ENCODE measurements at places on chromosomes 6 and 20.
A peak's percentile ranks its signal among the peaks of the same experiment; 100 is the strongest.

DNA sequence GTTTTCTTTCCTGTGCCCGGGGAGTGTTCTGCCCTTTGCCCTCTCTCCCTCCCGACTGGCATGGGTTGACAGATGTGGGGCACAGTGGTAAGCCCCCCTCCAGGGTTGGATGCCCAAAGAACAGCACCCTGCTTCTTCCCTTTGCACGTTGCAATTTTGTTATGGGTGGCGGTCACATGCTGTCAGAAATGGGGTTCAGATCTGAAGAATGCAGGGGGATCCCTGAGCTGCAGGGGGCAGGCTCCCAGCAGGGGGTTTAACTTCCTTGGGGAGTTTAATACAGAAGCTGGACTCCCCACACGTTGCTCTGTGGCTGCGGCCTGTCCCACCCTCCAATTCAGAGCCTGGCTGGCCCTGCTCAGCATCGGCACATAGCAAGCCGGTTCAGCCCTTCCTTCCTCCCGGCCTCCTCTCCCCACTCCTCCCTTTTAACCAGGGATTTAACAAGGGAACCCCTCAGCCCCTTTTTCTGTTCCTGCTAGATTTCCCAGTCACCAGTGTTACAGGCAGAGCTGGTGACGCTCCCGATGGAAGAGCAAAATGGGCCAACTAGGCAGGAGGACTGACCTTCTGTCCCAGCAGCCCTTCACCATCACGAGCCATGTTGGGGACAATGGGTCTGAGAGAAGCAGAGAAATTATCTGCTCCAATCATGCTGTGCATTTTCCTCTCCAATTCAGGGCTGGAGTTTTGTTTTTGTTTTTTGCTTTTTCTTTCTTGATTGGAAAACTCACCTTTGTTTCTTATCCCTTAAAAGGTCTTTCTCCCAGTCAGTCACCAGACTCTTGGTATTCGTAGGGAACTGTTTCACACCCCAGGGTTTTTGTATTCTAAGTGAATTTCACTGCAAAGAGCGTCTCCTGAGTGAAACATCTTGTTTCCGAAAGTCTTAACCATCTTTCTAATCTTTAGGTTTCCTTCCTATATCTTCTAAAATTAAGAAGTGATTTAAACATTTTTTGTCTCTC lies 6.8 kb downstream of the FOXF2 start:
- no peak for DNase-seq

- DNase-seq, result no peak
These were observed 133.7 kb upstream of the GMDS start for GRCh38 chr6:2378891-2379652.

DNA sequence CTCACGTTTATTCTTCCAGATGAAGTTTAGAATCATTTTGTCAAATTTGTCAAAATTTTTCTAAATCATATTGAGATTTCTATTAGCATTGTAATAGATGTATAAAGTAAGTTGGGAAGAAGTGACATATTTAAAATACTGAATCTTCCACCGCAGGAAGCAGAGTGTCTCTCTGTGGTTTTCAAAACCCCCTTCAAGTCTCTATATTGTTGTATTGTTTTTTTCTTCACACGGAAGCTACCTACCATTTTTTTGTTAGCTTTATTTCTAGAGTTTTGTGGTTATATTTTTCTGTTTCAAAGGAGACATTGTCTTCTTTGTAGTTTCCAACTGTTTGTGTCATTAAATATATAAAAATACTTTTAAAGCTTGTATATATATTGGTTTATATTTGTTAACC lies 188.6 kb downstream of the ZDHHC14 start:
- DNase-seq, result no peak

GRCh38 chr6:63278916-63279315 lies 40.9 kb downstream of the LGSN start:
- DNase-seq, result no peak

GRCh38 chr6:126086560-126086959 lies 100.2 kb downstream of the TRMT11 start:
- no peak for DNase-seq

GRCh38 chr20:64130271-64130670 lies 22.9 kb upstream of the NPBWR2 start:
- DNase-seq, result no peak

DNA sequence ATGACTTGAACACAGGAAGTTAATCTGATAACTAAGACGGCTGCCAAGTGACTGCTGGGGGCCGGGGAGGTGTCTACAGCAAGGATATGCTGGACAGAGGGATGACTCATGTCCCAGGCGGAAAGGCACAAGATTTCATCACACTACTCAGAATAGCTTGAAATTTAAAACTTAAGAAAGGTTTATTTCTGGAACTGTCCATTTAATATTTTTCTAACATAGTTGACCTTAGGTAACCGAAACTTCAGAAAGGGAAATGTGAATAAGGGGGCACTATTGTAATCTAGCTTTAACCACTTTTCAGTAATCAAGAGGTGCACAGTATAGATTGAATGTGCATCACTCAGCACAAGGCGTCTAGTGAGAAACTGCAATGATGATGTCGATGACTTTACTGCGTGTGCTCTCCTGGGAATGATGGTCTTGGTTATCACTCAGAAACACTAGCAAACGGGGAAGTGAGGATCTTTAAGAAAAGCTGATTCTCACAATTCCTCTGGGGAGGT lies 171.5 kb downstream of the QKI start:
- DNase-seq, result peak; percentile 46

- DNase-seq, result no peak
These were observed 10.6 kb downstream of the PYGB start for GRCh38 chr20:25258476-25258805.

DNA sequence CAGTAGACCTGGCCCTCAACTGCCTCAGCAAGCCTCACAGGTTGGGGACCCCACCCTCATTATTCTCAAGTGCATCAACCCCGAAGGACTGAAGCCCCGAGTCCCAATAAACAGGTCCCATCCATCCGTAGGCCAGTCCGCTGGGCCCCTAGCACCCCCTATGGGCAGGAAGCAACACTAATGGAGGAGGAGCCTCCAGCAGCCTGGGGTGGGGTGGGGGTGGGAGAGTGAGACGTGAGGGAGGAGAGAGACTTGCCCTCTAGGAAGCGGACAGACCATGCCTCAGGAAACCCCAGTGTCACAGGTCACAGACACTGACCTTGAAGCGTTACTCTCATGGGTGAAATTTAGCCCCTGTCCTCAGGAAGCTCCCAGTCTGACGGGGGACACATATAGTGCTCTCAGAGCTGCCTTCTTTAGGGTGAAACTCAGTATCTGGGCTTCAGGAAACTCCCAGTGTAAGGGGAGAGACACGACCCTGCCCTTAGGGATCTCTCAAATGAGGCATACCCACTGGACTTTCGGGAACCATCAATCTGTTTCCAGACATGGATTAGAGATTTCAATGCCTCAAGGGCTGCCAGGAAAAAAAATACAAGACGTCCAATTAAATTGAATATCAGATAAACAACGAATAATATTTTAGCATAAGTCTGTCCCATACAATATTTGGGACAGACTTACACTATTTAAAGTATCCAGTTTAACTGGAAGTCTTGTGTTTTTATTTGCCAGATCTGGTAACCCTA lies 125.8 kb downstream of the MRPL14 start:
- DNase-seq, result no peak

DNA sequence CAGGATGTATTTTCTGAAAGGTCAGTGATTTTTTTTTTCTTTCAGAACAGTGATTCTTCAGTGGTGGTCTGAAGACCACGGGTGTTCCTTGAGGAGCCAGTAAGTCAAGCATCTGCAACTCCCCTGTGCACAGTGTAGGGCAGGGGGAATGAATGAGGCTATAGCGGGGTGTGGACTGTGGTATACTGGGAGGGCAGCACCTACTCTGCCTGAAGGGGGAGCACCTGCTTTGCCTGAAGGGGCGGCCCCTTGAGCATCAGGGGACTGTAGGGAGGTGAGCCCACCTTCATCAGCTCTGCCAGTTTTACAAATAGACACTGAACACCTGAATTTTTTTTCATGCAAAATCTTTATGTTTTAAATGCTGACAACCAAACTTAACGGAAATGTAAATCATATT lies 77.5 kb upstream of the RIPOR2 start:
- no peak for DNase-seq

DNA sequence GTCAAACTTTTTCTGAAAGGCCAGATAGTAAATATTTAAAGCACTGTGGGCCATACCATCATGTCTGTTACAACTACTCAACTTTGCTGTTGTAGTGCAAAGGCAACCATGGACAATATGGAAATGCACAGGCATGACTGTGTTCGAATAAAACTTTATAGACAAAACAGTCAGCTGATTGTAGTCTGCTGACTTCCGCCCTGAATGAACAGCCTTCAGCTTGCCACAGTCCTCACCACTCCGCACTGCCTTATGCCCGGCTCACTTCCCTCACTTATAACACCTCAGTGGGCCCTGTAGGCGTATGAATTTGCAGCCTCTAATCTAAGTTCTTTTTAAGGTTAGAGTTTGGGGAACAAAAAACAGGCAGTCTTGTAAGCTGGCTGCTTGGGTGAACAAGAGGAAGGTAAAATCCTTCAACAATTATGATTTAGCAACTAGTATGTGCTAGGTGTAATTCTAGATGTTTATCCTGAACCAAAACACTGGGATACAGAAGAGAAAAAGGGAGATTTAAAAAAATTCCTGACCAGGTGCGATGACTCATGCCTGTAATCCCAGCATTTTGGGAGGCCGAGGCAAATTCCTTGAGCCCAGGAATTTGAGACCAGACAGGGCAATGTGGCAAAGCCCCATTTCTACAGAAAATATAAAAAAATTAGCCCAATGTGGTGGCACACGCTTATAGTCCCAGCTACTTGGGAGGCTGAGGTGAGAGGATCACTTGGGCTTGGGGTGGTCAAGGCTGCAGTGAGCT lies 6.8 kb upstream of the SLC2A10 start:
- DNase-seq, result no peak

DNA sequence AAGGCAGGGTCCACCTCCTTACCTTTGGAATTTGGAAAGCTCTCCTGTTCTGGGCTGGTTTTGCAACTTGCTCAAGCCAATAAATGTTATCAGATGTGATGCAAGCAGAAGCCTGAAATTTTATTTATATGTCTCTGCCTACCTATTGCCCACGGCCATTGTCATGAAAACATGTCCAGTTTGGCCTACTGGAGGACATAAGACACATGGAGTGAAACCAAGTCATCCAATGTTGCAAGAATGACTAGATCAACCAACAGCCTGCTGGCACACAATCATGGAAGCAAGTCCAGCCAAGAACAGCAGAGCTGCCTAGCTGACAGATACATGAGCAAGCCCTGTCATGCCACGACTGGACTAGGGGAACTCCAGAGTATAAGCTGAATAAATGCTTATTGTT lies 56.7 kb upstream of the IRAK1BP1 start:
- DNase-seq, result no peak

GRCh38 chr20:62220666-62221568 lies 839 bp upstream of the HRH3 start:
- DNase-seq, result no peak

GRCh38 chr6:45610374-45610773 lies 232.6 kb upstream of the SUPT3H start:
- DNase-seq, result no peak

- no peak for DNase-seq
These were observed 103.6 kb upstream of the KCNK16 start for GRCh38 chr6:39426073-39426456.

- DNase-seq, result peak; percentile 42
These were observed 62.3 kb upstream of the SNX9 start for GRCh38 chr6:157760589-157761330.

DNA sequence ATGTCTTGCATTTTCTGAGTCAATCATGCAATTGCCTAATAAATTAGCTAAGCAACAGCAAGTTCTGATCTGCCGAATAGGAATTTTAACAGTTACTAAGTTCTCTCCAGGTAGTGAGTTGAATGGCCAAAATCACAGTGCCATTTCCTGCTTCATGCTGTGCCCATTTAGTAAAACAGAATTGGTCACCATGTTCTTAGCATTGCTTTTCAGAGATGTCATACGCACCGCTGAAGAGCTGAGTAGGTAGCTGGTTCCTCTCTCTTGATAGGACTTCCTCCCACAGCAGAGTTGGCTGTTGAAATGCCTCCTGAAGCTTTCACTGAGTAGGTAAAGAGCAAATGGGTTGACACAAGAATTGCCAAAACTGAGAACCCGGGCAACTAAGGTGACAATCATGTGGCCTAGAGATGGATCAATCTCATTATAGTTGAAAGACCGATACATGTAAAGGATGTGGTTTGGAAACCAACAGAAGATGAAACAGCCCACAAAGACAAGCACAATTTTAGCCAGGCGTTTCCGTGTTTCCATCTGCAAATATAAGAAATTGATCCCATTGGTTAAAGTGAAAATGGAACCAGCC lies 57.1 kb upstream of the GJE1 start:
- no peak for DNase-seq

DNA sequence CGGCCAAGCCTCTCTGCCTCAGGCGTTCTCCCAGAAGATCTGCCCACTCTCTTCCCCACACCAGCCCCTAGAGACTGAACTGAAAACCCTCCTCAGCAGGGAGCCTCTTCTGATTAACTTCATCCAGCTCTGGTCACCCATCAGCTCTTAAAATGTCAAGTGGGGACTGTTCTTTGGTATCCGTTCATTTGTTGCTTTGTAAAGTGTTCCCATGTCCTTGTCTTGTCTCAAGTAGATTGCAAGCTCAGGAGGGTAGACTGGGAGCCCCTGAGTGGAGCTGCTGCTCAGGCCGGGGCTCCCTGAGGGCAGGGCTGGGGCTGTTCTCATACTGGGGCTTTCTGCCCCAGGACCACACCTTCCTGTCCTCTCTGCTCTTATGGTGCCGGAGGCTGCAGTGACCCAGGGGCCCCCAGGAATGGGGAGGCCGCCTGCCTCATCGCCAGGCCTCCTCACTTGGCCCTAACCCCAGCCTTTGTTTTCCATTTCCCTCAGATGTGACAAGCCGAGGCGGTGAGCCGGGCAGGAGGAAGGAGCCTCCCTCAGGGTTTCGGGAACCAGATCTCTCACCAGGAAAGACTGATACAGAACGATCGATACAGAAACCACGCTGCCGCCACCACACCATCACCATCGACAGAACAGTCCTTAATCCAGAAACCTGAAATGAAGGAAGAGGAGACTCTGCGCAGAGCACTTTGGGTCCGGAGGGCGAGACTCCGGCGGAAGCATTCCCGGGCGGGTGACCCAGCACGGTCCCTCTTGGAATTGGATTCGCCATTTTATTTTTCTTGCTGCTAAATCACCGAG lies 14.2 kb downstream of the VEGFA start:
- DNase-seq, result no peak

DNA sequence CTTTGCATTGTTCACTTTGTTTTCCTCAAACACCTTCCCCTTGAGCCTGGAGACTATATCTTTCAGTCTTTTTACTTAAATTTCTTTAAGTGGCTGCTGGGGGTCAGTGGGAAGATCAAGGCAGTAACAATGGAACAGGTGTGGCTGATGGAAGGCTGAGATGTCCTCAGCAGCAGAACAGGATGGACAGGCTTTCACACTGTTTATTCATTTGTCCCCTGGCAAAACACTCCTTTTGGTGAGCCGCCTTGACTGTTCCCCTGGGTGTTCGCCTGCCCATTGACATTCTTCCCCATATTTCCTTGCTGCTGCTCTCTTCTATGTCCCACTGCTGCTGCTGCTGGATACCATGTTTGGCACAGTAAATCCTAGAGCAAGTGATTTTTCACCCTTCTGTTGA lies 38.1 kb downstream of the RNF144B start:
- no peak for DNase-seq

DNA sequence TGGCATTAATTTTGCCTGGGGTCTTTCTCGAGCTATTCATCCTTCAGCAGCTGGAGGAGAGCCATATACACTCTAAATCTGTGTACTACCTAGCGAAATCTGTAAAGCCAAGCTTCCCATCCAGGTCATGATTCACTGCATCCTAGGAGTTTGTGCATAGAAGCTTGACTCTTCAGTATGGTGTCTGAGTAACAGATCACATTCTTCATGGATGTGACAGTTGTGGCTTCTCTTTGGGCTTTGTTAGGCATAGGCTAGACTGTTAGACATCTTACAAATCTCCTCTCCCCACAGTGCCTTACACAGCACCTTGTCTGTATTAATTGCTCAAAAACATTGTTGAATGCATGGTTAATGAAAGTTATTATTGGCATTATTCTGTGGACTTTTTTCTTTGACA lies 177.0 kb downstream of the EYA4 start:
- DNase-seq, result no peak

Data from uterus (tissue), 4 donors.